ENCODE measurements at places on chromosomes 1 and 21. TPM values are rescaled to one million over a fixed set of nuclear protein-coding genes. Genes with fewer than 3 reads are reported as not detected.

The CHRM3 gene
- not detected for polyA plus RNA-seq

The CATSPERE gene
- polyA plus RNA-seq, result 0.23 TPM

The ZFP69B gene
- polyA plus RNA-seq, result 0.95 TPM

The IL20 gene
- polyA plus RNA-seq, result not detected

The FMO5 gene
- 1.9 TPM for polyA plus RNA-seq

The GBP6 gene
- polyA plus RNA-seq, result not detected

The USP48 gene
- 58.4 TPM for polyA plus RNA-seq

The DNASE2B gene
- not detected for polyA plus RNA-seq

The PLA2G2D gene
- polyA plus RNA-seq, result 10.1 TPM

The RAD54L gene
- polyA plus RNA-seq, result 0.49 TPM

The SEMA6C gene
- not detected for polyA plus RNA-seq

The LSS gene
- 13.5 TPM for polyA plus RNA-seq

The RIMKLA gene
- not detected for polyA plus RNA-seq

The ELF3 gene
- polyA plus RNA-seq, result not detected

The TSPEAR gene
- polyA plus RNA-seq, result not detected

The HOOK1 gene
- polyA plus RNA-seq, result 5.7 TPM

The CGN gene
- polyA plus RNA-seq, result not detected

The CLIC6 gene
- polyA plus RNA-seq, result 0.08 TPM

The C4BPB gene
- polyA plus RNA-seq, result not detected

The FAM151A gene
- not detected for polyA plus RNA-seq

The PPIAL4G gene
- not detected for polyA plus RNA-seq

The SPATA6 gene
- 2.2 TPM for polyA plus RNA-seq

The NLRP3 gene
- polyA plus RNA-seq, result 0.08 TPM

The CFHR2 gene
- polyA plus RNA-seq, result not detected

The C1orf53 gene
- not detected for polyA plus RNA-seq

The TPM3 gene
- 878 TPM for polyA plus RNA-seq

The RAP1GAP gene
- polyA plus RNA-seq, result not detected

The LINGO4 gene
- polyA plus RNA-seq, result not detected

The SLC41A1 gene
- polyA plus RNA-seq, result 10.9 TPM

The LAX1 gene
- 46.8 TPM for polyA plus RNA-seq

The ANGPTL3 gene
- not detected for polyA plus RNA-seq

The INSRR gene
- not detected for polyA plus RNA-seq

The ITPKB gene
- 20.4 TPM for polyA plus RNA-seq

The MAEL gene
- not detected for polyA plus RNA-seq

The KIF26B gene
- 0.29 TPM for polyA plus RNA-seq

The PAX7 gene
- polyA plus RNA-seq, result not detected

The TMEM52 gene
- polyA plus RNA-seq, result not detected

The CLCNKB gene
- not detected for polyA plus RNA-seq

The ARHGAP29 gene
- not detected for polyA plus RNA-seq

The IGSF5 gene
- not detected for polyA plus RNA-seq

The PLA2G2C gene
- not detected for polyA plus RNA-seq

The FCRL6 gene
- polyA plus RNA-seq, result 2.1 TPM

Measured in IgD-negative memory B cell (primary cell).